ENCODE measurements at places on chromosomes 1 and 21.

GRCh38 chr1:177983482-177984135 lies 13.8 kb upstream of the SEC16B start:
- no peak for DNase-seq

- DNase-seq = no peak
These were observed 481.6 kb downstream of the PLPP3 start for GRCh38 chr1:56097713-56098112.

GRCh38 chr1:237444120-237444790 lies 402.3 kb downstream of the RYR2 start:
- DNase-seq = no peak

DNA sequence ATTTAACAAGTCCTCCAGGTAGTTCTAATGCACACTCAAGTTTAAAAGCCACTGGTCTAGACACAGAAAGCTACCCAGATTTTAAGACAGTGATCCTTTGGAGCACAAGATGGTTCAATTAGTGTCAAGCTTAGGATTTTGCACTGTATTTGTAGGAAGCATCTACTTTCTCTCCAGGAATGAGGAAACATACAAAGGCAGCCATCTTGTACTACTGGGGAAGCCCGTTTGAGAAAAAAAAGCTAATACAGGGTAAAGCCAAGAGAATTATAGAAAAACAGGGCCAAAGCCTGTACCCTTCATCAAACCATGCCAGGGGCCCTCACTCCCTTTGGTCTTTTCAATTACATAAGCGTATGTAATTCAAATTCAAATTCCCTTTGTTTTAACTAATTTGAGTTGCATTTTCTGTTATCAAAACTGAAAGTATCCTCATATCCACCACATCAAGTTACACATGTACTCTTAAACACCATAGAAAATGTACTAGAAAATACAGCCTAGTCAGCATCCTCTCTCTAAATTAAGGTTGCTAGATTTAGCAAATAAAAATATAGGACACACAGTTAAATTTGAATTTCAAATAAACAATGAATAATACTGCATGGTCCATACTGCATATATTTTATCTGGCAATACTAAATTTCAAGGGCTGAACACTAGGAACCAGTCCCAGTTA lies 17.4 kb downstream of the PIK3R3 start:
- no peak for DNase-seq

GRCh38 chr21:36608897-36609225 lies 90.1 kb upstream of the SIM2 start:
- no peak for DNase-seq

DNA sequence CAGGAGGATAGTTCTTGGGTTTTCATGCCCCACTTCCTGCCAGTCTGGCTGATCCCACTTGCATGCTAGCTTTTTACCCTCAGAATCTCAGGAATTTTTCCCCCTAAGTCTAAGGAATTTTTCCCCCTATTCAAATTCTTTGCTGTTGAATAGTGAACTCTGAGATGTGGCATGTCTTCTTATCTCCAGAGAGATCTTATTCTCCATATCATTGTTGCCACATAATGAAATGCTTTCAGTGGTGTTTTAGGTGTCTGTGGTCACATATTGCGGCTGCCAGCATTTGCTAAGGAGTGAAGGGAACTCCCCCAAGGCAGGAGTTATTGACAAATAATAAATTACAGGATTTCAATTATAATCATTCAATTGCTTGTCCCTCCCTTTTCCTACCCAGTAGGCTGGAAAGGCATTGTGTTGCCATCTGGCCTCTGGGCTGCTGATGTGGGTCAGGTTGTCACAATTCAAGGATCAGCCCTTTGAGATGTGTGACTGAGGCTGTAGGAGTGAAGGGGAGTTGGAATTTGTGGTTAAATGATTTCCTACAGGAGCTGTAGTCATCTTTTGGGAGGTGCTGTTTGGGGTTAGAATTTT lies 3.9 kb upstream of the FLG start:
- no peak for DNase-seq

- no peak for DNase-seq
These were observed 16.6 kb downstream of the SLC9A1 start for GRCh38 chr1:27138368-27138767.

DNA sequence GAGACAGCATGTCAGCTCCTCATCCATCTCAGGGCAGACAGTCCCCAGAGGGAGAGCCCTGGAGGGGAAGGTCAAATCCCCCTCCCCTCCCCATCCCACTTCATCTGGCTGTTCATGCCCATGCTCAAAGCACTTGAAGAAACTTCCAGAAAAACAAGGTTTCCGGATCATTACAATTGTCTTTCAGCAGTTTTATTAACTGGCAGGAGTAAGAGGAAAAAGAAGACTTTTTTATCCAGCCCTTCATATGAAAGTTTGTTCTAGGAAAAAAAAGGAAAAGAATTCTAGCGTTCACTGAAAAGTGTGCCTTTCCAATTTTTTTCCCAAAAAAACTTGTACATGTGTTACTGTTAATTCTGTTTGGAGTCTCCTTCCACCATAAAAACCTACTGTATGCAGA lies 145.7 kb upstream of the TIAM1 start:
- no peak for DNase-seq

DNA sequence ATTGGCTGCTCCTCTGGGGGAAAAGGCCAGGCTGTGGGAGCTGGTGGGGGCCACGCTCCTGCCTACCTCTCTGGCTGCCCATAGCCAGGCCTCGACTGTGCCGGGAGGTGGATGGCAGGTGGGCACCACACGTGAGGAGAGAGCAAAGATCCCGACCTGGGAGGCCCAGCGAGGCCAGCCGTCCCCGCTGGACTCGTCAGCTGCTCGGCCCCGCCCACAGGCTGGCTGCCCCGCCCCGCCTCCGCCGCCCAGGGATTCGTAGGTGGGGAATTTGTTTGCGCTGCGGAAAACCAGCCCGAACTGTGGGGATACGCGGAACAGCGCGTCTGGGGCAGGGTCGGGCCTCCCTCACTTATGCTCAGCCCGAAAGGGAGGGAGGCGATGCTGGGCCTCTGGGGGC lies 31.7 kb downstream of the TP73 start:
- DNase-seq = no peak

- DNase-seq = no peak
These were observed 936 bp upstream of the NCAM2 start for GRCh38 chr21:20997311-20997635.

GRCh38 chr1:154158307-154159125 lies 3.6 kb upstream of the NUP210L start:
- DNase-seq = no peak

- no peak for DNase-seq
These were observed 9.1 kb downstream of the AMPD2 start for GRCh38 chr1:109628540-109629321.

DNA sequence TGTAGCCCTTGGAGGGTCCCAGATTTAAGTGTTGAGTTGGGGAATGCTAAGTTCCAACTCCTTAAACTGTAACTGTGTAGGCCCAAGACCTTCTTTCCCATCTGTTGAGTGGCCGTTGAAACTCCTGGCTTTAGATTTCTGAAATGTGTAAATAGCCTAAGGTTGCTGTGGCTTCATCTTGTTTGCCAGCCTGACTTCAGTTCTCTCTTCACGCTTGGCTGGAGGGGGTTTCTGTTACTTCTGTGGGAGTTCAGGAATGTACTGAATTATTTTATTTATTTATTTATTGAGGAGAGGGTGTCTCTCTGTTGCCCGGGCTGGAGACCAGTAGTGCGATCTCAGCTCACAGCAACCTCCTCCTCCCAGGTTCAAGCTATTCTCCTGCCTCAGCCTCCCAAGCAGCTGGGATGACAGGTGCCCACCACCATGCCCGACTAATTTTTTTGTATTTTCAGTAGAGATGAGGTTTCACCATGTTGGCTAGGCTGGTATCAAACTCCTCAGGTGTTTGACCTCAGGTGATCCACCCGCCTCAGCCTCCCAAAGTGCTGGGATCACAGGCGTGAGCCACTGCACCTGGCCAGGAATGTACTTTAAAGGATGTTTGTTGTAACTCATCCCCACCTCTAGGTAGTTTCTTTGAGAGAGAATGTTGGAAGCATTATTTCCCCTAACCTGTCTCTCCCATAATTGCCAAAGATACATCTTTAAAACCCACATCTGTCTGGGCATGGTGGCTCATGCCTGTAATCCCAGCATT lies 5.9 kb downstream of the TTC39A start:
- no peak for DNase-seq

DNA sequence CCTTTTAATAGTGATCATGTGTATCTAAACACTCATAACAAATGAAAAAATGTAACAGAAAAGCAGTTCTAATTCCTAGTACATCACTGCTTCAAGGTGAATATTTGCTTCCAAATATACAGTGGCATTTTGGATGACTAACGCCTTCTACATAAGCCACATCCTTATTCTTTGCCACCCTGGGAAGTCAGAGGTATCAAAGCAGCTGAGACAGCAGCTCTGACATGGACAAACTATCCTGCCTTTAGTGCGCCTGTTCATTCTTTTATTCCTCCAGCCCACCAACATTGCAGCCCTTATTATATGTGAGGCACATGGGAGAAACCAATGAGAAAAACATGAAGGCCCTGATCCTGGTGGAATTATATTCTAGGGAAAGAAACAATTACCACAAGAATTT lies 183.0 kb downstream of the APP start:
- no peak for DNase-seq

DNA sequence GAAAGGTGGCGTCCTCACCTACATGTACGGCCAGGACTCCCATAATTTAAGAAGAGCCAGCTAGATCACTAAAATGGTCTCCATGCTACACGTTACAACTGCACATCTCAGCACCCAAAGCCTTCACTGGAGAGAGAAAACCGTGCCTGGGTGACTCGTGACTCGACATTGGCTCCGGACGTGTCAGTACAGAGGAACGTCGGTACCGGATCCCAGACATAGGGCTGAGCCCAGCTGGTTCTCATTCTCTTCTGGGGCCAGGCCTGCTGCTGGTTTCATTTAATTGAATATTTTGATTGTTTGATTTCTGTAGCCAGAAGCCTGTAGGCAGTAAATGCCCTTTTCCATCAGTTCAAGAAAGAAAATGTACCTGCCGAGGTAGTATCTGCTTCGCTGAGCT lies 93.1 kb downstream of the HHIPL2 start:
- DNase-seq = no peak

GRCh38 chr1:209411491-209411929 lies 172.0 kb upstream of the CAMK1G start:
- DNase-seq = no peak

- DNase-seq = no peak
These were observed 2.4 kb downstream of the ITLN1 start for GRCh38 chr1:160882582-160882981.

DNA sequence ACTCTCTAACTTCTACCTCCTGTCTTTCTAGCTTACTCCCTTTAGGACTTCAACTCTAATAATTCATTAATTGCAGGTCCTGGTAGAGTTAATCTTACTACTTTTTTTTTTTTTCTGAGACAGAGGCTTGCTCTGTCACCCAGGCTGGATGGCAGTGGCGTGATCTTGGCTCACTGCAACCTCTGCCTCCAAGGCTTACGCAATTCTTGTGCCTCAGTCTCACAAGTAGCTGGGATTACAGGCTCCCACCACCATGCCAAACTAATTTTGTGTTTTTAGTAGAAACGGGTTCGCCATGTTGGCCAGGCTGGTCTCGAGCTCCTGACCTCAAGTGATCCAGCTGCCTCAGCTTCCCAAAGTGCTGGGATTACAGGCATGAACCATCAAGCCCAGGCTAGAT lies 15.7 kb downstream of the BTBD8 start:
- DNase-seq = no peak

- no peak for DNase-seq
These were observed 771.1 kb upstream of the ADGRL4 start for GRCh38 chr1:79777481-79778219.

GRCh38 chr1:227032396-227032795 lies 92.3 kb downstream of the COQ8A start:
- DNase-seq = no peak

DNA sequence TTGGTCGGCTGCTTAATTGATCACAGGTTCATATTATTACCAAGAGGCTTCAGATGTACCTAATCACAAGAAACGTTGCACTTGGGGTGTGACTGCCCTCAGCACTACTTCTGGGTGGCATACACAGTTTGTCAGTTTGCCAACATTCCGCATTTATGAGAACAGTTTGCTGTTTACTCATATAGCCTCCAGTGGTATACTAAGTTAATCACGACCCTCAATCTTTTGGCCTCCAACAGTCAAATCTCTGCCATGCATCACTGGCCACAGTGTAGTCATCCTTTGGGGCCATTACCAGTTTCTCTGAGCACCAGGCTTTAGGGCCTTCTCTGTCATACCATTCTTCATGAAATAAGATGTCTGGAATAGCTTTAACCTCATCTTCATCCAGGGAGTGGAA lies 62.8 kb upstream of the BCL9 start:
- no peak for DNase-seq

GRCh38 chr21:46598581-46599572 lies 6.0 kb downstream of the S100B start:
- DNase-seq = no peak

DNA sequence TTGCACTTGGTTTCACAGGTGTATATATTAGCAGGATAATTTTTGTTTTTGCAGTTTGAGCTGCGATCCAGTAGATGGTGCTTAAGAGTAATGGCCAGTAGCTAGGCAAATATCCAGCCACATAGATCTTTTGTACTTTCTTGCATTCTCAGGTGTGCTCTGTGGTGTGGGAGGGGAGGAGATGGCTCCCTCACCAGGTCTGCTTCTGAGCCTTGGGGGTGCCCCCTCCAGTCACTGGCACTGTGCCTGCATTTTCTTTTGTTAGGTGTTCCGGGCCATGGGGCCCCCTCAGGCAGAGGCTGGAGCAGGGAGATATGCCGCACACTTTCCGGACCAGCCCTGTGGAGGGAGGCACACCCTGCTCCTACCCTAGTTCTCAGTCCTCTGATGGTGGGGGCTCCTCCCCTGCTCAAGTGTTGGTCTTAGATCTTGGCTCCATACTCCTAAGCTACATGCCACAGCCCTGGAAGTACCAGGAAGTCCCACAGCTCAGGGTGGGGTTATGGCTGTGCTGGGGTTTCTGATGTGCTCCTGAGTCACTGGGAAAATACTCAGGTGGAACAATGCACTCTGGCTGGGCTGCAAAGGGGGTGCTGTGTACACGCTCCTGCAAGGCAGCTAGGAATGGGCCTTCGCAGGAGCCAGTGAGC lies 197.6 kb upstream of the DMRTA2 start:
- DNase-seq = no peak

DNA sequence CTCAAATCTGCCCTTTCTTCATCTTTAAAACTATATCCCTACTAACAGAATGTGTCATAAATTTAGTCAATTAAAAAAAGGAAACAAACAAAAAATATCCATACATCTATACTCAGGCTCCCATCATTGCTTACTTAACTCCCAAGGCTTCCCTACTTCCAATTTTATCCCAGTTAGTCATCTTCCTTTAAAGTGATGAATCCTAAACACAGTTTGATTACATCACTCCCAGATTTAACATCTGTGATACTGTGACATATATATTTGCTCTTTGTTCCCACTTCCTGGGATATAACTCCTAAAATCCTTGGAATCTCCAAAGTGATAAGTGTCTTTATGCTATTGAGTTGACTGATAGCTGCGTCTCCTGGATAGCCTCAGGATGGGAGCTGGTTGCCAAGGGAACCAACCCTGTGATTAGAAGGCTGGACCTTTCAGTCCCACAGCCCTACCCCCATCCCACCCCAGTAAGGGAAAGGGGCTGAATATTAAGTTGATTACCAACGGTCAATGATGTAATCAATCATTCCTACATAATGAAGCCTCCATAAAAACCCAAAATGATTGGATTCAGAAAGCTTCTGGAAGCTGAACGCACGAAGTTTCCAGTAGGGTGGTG lies 21.6 kb downstream of the GLMN start:
- no peak for DNase-seq

Measured in Panc1 (cell line).